Suppressor macrophage treated with lipopolysaccharide for 4 hours (primary cell): ENCODE measurements at places on chromosomes 1 and 21.

DNA sequence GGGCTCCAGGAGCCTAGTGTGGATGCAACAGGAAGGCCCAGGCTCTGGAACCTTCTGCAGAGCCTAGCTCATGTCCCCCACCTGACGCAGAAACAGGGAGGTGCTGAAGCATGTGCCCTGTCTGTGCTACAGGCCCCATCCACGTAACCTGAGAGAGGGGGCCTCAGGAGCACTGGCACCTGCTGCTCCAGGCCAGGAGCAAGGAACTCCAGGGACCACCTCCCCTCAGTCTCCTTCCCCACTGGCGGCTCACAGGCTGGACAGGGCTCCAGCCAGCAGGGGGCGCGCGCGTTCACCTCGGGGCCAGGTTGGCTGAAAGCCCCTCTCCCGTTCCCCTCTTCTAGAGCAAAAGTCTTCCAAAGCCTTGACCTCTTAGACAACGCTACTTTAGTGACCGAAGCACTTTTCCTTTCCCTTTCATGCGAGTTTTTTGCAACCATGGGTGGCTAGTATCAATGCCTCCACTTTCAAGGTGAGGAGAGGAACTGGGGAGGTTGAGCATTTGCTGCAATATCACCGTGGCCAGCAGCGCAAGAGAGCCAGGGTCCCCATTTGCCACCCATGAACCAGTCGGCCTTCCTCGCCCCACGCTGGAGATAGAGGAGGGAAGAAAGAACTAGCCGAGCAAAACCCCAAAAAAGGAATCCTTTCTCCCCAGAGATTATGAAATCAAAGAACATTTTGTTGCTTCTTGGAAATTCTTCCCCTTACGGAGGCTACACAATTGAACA, 52.4 kb upstream of the GPR157 start:
- DNase-seq, result peak; percentile 82

DNA sequence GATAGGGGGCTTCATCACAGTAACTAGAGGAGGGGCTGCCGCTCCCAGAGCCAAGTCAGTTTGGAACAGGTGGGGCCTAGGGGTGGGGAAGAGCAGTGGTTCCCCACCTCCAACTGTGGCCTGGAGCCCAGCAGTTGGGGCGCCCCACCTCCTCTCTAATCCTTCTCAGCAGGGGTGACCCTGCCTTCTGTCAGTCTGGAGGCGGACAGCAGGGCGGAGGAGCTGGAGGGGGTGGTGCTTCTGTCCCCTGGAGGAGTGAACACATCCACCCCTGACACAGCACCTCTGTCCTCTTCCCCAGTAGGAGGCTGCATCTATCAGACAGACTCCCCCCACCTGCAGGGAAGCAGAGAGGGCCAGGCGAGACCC, 73.8 kb downstream of the MRPL37 start:
- no peak for DNase-seq

DNA sequence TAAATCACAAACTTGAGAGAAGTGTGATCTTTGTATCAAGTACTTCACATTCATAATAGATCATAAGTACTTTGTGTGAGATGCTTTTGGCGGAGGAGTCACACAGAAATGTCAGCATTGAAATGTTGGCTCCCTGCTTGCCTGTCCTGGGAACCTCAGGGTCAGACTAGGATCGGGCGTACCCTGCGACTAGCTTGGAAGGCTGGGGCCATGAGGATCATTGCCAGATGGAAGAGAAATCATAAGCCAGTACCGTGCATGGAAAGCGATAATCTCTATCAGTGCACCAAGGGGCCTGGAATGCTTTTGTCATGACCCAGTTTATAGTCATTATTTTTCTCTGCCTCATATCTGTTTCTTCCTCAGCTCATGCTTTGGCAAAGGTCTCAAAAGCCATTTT, 35.5 kb downstream of the MTR start:
- no peak for DNase-seq

GRCh38 chr1:215344539-215344938, 222.6 kb upstream of the KCTD3 start:
- no peak for DNase-seq

- peak; percentile 94 for DNase-seq
These were observed 2.7 kb upstream of the ANXA9 start for GRCh38 chr1:150979092-150980056.

GRCh38 chr1:184576822-184577221, 177.8 kb downstream of the EDEM3 start:
- no peak for DNase-seq

- DNase-seq, result no peak
These were observed 372.8 kb downstream of the PTBP2 start for GRCh38 chr1:97094247-97094972.

DNA sequence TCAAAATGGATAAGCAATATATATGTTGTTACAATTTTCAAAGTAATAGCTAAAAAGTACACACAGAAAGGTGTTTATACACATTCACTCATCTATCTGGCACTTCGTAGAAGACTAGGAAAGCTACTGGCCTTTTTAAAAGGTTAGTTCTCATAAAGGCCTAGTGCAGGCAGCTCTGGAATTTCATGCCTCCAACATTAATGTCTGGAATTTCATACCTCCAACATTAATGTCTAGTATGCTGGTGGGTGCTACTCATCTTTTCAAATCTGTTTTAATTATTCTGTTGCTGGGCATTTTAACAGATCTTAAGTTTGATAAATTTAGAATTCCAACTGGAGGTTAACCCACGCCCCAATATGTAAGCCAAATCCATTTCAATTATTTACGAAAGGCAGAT, 124.2 kb downstream of the AKT3 start:
- no peak for DNase-seq

- DNase-seq, result no peak
These were observed 1.8 kb upstream of the GMEB1 start for GRCh38 chr1:28666806-28667205.

GRCh38 chr1:67532452-67533216, 102.4 kb upstream of the SERBP1 start:
- peak; percentile 59 for DNase-seq

DNA sequence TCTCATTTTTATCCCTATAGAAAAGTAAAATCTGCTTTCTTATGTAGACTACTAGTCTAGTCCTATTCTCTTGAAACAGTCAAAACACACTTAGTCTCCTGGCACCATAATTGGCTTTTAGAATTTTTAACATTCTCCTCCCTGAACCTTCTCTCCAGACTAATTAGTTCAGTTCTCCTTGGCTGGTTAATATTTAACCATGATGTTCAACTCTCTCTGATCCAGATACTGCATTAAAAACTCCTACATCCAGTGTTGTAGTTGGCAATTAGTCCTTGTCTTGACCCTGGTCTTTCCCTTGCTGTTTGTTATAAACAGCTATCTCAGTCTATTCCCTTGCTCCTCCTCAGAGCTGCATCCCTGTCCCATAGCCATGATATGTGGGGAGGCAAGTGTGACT, 422.9 kb upstream of the BEND5 start:
- DNase-seq, result no peak

GRCh38 chr1:234188454-234188792, 184.8 kb upstream of the COA6 start:
- DNase-seq, result no peak

DNA sequence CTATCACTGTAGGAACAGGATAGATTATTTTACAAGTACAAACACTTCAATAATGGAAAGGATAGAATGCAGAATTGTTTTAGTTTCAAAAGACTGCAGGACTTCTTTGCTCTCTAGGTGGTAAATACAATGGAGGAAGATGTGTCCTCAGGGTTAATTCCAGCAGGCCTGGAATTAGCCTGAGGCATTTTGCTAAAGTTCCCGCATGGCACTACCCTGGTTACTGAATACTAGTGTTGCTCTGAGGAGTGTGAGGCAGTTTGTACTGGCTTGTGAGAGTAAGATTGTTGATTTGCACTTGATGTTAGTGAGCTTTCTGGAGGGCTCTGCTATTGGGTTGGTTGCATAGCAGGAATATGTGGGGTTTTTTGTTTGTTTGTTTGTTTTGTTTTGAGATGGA, 61.4 kb downstream of the FASLG start:
- no peak for DNase-seq
